NCI-H2081 (cell line): ENCODE measurements at places on chromosomes 7 and 10.

GRCh38 chr10:87636313-87636915 is 23.3 kb upstream of the PAPSS2 start:
- DNase-seq: no peak

DNA sequence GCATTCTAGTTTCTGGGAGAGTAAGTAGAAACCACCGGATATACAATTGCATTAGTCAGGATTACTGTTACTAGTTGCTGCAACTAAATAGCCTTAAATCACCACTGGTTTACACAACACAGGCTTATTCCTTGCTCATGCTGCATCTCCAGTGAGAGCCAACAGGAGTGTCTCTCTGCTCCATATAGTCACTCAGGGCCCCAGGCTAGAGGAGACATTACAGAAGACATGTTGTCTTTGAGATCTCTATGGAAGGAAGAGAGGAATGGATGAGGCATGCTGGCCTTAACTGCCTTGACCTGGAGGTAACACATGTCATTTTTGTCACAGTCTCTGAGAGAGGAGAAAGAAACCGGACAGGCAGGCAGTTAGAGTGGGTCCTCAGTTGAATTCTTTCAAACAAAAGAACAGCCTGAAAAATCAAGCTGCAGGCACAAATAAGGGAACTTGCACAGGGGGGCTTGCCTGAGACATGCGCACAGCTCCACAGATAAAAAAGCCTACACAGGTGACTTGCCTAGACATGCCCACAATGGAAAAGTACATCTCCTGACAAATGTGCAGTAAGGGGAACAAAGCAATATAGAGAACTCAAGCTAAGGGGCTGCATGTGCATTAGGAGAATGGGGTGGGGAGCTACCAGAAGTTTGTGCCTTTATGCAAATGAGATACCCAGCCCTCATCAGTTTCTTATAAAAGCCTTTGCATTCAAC is 348.0 kb downstream of the TYW1 start:
- DNase-seq: no peak

DNA sequence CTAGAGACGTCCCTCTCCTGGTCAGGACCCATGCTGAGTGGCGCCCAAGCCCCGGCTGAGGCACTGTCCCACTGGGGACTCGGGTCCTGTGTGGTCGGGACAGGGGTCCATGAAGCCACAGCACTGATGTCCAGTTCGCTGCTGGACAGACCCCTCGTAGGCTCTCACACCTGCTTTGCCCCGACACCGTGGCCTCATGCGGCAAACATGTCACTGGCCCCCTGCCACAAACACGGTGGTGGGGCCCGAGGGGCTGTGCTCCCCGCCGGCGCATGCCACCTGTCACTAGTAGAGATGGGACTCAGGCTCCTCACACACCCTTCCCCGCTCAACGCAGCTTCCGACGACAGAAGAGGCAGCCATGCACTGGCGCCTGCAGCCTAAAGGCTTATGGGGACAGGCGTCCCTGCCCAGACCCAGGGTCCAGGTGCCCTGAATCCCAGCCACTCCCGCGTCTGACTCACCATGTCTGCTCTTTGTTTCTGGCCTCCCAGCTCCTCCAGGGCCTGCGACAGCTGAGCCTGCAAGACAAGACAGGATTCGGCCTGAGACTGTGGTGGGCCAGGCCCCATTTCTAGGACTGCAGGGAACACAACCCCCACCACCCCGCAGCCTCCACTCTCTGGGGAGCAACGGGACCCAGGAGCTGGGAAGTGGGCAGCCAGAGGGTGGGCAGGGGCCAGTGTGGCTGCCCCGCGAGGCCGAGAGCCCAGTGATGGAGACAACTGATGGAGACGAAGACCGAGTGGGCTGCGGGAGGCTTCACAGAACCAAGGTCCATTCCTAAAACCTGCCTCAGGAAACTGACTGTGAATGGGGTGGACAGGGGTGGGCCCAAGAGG is 230.9 kb downstream of the MAD1L1 start:
- no peak for DNase-seq

GRCh38 chr10:123611243-123611642 is 54.9 kb upstream of the GPR26 start:
- DNase-seq: no peak

- no peak for DNase-seq
Observed at GRCh38 chr10:51659344-51659743, 40.1 kb downstream of the CSTF2T start.

DNA sequence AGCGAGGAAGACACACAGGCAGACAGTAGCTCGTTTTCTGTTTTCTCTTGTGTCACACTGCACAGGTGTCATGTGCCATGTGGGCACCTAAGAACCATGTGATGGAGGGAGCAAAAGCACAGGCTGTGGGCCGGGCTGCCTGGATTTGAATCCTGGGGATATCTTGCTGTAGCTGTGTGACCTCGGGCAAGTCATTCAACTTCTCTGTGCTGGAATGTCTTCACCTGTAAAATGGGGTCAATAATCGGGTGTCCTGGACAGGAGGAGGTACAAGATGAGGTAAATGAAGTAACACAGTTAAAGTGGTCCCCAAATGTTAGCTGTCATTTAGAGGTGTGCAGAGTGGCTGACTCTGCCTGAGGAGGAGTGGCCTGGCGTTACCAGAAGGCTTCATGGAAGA is 246.9 kb downstream of the RPS24 start:
- no peak for DNase-seq
